ENCODE measurements at places on chromosomes 4 and X.

GRCh38 chrX:112211459-112211858 lies 128.9 kb upstream of the TRPC5 start:
- no peak for DNase-seq

DNA sequence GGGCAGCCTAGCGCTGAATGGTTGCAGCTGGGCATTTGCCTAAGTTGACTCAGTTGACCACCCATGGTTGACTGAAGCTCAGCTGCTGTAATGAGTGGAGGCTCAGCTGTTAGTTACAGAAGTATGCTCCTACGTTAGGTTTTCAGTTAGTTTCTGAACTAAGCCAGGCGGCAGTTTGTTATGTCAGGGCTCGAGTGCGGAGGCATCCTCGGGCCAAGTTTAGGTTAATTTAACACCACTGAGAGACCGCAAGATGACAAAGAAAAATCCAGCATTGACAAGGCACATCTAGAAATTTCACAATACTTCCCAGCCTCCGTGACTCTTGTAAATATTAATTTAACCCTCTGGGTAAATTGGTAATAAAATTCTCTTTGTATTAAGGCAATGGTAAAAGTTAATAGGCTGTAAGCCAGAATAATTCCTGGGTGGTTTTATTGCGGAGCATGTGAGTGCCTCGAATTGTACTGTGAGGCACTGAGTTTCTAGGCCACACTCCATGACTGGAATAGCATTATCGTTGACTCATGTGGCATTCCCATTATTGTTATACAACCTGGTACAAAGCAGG lies 33.1 kb upstream of the CDKN2AIP start:
- no peak for DNase-seq

DNA sequence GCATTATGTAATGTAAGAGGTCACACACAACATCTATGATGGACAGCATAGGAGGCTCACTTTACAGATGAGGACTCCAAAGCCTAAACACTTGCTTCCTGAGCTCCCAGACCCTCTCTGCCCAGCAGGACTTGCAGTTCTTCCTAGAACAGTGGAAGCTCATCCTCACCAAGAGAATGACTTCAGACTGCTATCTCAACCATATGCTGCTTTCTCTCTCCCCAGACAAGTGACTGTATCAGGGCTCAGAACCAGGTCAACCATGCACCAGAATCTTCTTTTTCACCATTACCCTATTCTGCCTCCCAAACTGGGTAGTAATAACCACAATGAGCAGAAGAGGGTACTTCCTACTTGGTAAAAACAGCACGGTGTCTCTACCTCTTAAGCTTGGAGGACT lies 12.2 kb downstream of the RNF150 start:
- peak; percentile 55 for DNase-seq

DNA sequence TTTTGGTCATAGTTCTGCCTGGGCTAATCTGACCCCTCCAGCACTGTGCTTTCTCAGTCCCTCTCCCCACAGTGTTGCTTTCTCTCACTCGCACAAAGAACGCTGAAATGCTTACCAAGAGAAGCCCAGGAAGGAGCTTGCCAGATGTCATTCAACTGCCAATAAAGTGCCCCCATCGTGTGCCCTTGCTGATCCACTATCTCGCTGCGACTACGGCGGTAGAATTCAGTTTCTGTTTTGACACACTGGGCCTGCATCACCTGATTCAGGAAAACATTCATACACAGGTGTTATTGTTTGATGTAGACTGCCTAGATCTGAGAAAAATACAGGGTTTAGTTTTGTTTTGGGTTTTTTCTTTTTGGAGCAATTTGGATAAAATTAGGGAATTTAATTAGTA lies 121.2 kb downstream of the MANBA start:
- no peak for DNase-seq

- no peak for DNase-seq
Observed at GRCh38 chrX:150429594-150429993, 66.5 kb downstream of the MAMLD1 start.

GRCh38 chr4:145843148-145843547 lies 95.5 kb downstream of the ZNF827 start:
- DNase-seq, result no peak

- DNase-seq, result peak; percentile 25
Observed at GRCh38 chrX:103608306-103608963, 672 bp downstream of the TCEAL3 start.

DNA sequence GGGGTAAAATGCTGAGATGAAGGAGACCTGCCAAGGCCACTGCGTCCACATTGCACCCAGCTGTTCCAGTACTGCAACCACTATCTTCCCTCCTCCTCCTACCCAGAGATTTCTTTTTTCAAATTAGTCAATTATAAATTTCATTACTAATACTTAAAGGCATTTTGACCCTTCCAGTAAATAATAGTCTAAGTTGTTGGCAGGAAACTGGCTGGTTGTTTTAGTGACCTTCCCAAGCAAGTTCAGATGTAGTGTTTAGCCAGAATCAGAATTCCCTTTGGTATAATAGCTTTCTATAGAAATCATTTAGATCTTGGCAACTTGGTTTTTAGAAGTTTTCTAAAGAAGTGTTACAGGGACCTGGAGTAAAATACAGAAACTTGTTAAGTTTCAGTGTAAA lies 66.0 kb downstream of the AASDH start:
- no peak for DNase-seq

GRCh38 chr4:19429684-19430083 lies 822.0 kb upstream of the SLIT2 start:
- no peak for DNase-seq

- no peak for DNase-seq
Observed at GRCh38 chrX:114101081-114101480, 482.8 kb upstream of the HTR2C start.

GRCh38 chrX:21940356-21940829 lies at the start of gene SMS:
Gene SMS, plus strand, starts transcription at chrX:21940709. Its CDS starts 116 bp downstream, at chrX:21940825.
- DNase-seq, result peak; percentile 71

Measured in cerebellar cortex (tissue), 1 donor.